ENCODE measurements at places on chromosomes 1 and 21. TPM values are rescaled to one million over a fixed set of nuclear protein-coding genes. Genes with fewer than 3 reads are reported as not detected.

DNA sequence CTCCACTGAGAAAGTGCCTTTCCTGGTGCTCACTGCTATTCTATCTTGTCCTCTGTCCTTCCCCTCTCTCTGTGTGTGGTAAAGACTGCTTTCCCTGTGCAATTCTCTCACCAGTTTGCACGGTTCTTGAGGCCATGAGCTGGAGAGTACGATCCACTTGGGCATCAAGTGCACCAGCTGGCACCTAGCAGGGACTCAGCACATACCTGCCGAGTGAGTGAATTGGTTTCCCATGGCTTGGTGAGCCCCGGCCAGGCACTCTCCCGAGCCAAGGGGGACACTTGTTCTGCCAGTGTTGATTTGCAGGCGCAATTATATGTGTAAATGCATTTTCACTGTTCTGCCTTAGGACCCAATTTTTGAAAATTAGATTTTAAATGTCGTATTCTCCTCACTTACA lies 313.5 kb downstream of the DISC1 start:
- no peak for DNase-seq

Gene HMCN1
- 26.0 TPM for total RNA-seq

Gene HFM1
- total RNA-seq = 1.0 TPM

Gene KCNK1
- total RNA-seq = 12.1 TPM

Gene HPCA
- 0.40 TPM for total RNA-seq

Gene LINGO4
- total RNA-seq = 0.40 TPM

GRCh38 chr1:36739703-36740289 lies 257.1 kb upstream of the CSF3R start:
- DNase-seq = no peak

DNA sequence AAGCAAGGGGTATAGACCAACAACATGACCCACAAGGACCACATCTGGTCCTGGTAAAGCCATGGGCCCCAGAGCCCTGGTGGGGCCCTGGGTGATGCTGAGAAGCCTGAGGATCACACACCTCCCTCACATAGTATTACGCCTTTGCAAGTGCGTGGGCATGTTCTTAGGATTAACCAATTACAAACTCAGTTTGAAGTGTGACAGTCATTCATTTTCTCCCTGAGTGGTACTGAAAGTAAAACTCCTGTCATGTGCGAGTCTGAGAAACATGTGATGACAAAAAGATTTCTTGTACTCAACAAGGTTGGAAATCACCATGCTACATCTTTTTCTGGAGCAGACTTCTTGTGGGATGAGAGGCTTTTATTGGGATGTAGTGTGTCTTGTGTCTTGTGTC lies 315.3 kb upstream of the DUSP10 start:
- no peak for DNase-seq

Gene CHRM3
- total RNA-seq = 9.2 TPM

Gene FCGR3A
- 33.3 TPM for total RNA-seq

- DNase-seq = no peak
Measured at GRCh38 chr21:25507522-25507921, 99.8 kb downstream of the MRPL39 start.

DNA sequence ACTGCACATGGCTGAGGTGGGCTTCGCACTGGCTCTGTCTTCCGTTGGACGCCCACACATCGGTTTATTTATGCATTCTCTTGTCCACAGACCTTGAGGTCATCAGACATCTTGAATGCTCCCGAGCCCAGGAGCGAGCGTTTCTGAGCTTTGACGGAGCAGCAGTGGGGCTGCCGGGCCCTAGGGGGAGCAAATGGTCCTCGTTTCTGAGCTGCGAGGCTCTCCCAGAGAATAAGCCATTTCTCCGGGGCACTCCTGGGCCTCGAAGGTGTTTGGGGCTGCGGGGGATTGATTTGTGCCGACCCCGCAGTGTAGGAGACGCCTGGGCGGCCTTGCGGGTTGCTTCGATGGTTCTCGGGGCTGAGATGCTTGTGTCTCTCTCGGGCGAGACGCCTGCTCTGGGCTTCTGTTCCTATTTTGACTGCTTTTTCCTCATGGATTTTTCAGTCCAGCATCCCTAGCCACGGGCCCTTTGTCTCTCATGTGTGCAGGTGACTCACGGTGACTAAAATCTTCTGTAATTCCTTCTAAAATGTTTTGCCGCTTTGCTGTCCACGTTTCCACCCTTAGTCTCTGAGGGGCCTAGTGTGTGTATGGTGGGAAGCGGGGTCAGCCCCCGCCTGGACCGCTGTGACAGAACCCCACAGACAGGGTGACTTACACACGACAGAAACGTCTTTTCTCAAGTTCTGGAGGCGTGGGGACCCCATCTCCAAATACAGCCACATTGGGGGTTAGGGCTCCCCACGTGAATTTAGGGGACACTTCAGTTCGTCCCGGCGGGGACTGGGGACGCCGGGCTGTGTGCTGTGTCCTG lies 62.1 kb downstream of the FAAP20 start:
- peak; percentile 74 for DNase-seq

DNA sequence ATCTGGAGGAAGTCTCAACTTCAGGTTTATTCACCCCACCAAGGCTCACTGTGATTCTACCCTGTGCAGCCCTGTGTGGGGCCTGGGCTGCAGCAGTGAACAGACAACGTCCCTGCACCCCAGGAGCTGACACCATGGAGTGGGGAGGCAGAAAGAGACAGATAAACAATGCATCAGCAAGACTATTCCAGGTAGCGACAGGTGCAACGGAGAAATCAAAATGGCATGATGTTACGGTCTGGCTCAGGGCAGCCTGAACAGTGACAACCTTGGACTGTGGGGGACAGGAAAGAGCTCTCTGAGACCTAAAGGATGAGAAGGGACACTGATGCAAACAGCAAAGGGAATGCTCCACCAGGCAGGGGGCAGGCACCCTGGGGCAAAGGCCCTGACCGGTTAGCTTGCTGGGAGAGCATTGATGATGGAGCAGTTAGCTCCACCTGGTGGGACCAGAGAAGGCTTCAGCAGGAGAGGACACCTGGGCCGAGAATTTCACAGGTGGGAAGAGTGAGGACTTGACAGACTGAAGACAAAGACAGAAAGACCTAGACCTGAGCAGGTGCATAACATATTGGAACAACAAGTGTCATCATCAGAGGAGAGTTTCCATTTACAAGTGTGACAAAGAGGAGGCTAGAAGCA lies 589.9 kb downstream of the MATN1 start:
- no peak for DNase-seq

DNA sequence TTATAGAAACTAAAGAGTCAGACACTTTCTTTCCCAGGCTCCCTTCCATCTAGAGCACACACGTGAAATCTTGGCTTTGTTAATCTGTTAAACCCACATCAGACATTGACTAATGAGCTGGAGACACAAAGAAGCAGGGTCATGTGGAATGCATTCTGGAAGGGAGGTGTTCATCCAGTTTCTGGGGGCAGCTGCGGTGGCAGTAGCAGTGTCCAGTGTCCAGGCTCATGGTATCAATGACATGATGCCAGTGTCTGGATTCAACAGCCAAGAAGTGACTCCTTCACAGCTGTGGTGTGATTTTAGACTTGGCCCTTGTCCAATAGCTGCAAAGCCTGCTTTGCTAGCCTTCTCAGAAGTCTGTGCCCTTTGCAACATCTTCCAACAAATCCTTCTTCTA lies 95.2 kb downstream of the NTPCR start:
- no peak for DNase-seq

- no peak for DNase-seq
Measured at GRCh38 chr1:228544921-228545591, 57.9 kb downstream of the RNF187 start.

DNA sequence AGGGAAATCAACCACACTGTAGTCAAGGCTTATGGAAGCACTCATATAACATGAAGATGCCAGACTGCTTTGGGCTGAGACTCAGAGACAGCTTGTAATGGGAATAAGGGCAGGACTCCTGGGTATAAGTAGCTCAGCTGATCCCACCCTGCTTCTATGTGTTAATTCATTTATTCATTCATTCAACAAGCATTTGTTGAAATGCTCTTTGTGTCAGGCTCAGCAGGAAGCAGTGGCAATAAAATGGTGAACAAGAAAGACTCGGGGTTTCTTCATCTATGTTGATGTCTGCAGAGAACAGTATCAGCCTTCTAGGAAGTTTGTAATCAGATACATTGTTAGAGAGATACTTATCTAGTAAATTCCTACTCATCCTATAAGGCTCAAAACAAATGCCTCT lies 145.5 kb upstream of the DMRTA2 start:
- DNase-seq = no peak

Gene FCRLB
- total RNA-seq = 0.34 TPM

Measured in lung (tissue), 17 donors.